ENCODE measurements at places on chromosomes 7 and 10.

- no peak for DNase-seq
Observed at GRCh38 chr10:97138174-97138573, 47.6 kb downstream of the SLIT1 start.

DNA sequence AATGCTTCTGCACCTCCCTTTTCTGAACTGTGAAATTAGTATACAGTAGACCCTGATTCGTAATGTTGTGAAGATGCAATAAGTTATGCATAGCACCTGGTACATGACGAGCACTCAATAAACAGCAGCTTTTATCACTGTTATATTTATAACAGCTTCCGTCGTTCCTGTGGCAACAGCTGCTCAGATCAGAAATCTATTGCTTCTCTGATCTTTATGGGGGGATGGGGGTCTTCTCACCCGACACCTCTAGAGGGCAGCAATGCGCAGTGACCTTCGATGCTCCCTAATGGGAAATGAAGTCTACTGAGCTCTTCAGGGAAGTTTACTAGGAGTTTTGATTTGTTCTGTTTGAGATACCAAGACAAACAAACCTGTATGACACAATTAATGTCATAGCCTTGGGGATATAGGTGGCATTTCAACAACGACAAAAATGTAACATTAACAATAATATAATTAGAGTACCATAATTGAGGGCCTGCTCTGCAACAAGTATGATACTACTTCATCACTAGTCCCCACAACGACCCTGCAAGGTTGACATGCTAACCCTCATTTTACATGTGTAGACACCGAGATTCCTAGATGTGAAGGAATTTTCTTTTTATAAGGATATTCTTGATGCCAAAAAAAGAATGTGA, 289.6 kb downstream of the SFMBT2 start:
- DNase-seq: peak; percentile 33

DNA sequence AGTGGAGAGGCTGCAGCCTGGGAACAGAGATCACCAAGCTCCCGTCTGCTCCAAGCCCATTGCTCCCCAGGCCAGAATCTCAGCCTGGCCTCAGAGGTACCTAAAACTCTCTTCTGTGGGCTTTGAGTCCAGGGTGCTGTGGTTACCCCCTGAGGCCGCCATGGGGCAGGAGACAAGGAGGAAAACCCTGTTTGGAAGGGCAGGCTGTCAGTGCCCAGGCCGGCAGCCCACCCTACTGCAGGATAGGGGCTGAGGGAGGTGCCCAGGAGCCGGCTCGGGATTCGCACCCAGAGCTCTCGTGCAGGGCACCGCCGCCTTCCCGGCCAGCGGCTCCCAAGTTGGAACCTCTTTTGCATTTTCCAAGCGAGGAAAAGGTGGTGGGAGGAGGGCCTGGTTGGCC, 24.5 kb downstream of the UNCX start:
- no peak for DNase-seq

- no peak for DNase-seq
Observed at GRCh38 chr10:121459622-121460453, 138.4 kb downstream of the FGFR2 start.

DNA sequence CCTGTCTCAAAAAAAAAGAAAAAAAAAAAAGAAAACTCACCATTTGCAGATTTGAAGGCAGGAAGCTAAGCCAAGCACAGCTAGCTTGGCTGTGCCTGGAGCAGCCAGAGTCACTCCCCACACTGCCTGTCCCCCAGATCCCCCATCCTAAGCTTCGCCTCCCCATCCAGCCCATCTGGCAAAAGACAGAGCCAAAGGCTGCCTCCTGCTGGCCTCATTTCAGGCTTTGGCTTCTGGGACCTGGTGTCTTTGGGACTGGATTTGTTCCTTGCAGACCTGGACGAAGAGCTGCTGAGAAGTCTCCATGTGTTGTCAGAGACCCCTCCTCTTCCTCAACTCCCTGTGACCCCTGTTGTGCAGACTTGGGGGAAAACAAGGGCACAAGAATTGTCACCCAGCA, 8.1 kb downstream of the ASL start:
- no peak for DNase-seq

GRCh38 chr7:134293002-134293740, 23.6 kb downstream of the SLC35B4 start:
- no peak for DNase-seq

GRCh38 chr7:44087911-44088838, 5.8 kb upstream of the POLM start:
- no peak for DNase-seq

- DNase-seq: no peak
Observed at GRCh38 chr7:94332571-94332970, 62.1 kb upstream of the COL1A2 start.

DNA sequence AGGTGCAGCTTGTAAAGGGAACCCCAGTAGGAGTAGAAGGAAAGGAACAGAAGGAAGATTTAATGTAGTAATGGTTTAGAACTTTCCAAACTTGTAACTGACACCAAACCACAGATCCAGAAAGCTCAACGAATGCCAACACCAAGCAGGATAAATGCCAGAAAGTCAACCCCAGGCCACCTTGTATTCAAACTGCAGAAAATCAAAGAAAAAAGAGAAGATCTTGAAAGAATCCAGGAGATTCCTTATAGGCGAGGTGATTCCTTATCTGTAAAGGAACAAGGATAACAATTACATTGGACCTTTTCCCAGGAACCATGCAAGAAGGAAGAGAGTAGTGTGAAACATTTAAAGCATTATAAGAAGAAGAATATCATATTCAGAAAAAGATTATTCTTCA, 93.6 kb downstream of the NKX6-2 start:
- no peak for DNase-seq

GRCh38 chr10:122282253-122282671, 11.2 kb downstream of the BTBD16 start:
- no peak for DNase-seq

DNA sequence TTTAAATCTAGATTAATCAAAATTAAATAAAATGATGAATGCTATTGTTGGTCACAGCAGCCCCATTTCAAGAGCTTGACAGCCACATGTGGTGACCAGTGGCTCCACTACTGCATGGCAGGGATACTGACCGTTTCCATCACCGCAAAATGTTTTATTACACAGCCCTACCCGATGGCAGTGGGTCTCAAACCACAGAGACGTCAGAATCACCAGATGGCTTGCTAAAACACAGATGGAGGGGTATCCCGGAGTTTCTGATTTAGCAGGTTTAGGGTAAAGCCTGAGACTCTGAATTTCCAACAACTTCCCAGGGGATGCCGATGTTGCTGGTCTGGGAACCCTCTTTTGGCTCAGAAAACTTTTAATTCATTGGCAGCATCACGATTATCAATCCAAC, 47.9 kb downstream of the RSU1 start:
- DNase-seq: no peak

GRCh38 chr10:15531927-15532722, 161.0 kb upstream of the FAM171A1 start:
- DNase-seq: no peak

- DNase-seq: no peak
Observed at GRCh38 chr7:57424515-57425238, 25.3 kb upstream of the ZNF716 start.

- peak; percentile 3 for DNase-seq
Observed at GRCh38 chr10:86659721-86660453, 5.5 kb downstream of the OPN4 start.

- no peak for DNase-seq
Observed at GRCh38 chr10:77582710-77583115, 54.9 kb downstream of the KCNMA1 start.

- DNase-seq: no peak
Observed at GRCh38 chr7:112759905-112760304, 30.3 kb downstream of the TMEM168 start.

GRCh38 chr7:82080254-82080927, 310.5 kb upstream of the HGF start:
- DNase-seq: no peak

- no peak for DNase-seq
Observed at GRCh38 chr7:148621563-148621962, 31.0 kb downstream of the C7orf33 start.

GRCh38 chr7:132799081-132799413, 222.8 kb upstream of the PLXNA4 start:
- no peak for DNase-seq

DNA sequence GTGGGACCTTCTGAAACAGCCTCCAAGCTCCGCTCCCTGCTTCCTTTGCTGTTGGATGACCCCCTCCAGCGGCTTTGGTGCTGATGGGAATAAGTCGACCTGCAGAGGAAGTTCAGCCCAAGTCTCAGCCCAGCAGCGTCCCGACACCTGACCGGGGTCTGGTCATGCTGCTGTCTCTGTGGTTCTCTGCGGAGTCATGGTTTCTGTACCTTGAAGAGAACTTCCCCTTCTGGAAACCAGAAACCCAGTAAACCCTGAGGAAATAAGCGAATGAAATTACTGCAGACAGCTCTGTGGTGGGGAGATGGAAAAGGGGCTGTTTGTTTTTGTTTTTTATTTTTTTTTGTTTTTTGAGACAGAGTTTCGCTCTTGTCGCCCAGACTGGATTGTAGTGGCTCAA, 18.3 kb upstream of the ZNF12 start:
- DNase-seq: no peak

- DNase-seq: no peak
Observed at GRCh38 chr10:7722927-7723529, 19.9 kb downstream of the ITIH2 start.

DNA sequence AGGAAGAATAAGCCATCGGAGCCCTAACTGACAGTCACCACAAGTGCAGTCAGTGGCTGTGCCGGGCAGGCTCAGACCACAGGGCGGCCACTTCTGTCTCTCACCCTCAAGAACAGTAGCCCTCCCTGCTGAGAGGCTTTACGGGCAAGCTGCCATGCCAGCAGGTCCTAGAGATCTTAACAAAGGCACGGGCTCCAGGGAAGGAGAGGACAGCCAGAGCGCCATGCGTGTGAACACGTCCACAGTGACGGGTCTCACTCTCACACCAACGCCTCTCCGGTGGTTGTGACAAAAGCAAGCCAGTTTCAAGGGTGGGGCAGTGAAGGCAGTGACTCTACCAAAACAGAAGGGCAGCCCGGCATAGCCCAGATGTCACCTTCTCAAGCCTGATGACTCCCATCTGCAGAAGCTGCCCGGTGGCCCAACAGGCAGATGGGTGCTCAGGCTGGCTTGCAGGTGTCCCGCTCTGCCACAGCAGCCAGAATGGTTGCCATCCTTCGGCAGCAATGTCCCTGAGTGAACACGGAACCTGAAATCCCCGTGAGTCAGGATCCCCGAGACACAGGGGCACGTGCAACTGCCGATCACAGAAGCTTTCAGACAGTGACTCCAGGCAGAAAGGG, 102.0 kb downstream of the FAM53B start:
- no peak for DNase-seq

DNA sequence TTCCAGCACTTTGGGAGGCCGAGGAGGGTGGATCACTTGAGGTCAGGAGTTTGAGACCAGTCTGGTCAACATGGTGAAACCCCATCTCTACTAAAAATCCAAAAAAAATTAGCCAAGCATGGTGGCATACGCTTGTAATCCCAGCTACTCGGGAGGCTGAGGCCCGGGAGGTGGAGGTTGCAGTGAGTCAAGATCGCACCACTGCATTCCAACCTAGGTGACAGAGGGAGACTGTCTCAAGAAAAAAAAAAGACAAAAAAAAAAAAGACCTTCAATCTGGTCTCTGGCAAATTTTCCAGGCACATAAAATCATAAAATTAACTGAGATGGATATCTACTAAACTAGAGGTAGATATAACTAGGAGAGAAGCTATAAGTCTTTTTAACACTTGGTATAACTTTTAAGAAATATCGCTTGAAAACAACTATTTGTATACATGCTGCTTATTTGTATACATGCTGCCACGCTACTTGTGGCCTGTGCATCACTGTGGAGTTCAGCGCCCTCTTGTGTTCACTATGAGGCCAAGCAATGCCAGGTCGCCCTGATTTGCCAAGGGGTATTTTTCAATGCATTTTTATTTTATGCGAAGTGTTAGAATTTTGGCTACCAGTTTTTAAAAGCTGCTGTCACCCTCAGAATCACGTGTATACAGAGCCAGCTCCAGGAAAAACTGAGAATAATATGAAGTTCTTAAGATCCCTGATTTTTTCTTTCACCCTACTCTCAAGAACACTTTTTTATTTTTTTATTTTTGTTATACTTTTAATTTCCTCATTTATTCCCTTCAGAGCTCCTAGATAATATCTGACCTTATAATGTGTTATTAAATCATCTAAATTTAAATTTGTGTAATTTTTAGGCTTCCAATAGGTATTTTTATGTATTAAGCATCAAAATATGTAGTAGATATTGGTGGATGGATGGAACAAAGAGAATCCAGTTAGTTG, 26.7 kb downstream of the CYCS start:
- peak; percentile 76 for DNase-seq

DNA sequence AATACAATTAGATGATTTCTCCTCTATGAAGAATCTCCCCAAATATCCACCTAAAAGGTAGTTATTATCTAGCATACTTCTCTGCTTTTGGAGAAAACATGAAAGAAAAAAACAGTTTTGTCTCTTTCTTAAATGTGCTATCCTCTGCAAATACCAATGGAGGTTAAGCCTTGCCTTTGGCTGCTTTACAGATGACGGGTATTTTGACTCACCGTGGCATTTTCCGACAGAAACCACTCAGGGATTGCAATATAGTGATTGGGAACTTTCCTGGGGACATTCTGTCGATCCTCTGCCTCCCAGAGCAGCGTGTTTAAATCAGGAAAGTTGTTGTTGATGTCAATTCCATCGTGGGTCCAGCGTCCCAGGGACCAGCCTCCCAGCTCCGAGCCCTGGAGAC, 100.6 kb downstream of the GPR26 start:
- no peak for DNase-seq

- no peak for DNase-seq
Observed at GRCh38 chr7:111274857-111275256, 183.9 kb downstream of the LRRN3 start.

DNA sequence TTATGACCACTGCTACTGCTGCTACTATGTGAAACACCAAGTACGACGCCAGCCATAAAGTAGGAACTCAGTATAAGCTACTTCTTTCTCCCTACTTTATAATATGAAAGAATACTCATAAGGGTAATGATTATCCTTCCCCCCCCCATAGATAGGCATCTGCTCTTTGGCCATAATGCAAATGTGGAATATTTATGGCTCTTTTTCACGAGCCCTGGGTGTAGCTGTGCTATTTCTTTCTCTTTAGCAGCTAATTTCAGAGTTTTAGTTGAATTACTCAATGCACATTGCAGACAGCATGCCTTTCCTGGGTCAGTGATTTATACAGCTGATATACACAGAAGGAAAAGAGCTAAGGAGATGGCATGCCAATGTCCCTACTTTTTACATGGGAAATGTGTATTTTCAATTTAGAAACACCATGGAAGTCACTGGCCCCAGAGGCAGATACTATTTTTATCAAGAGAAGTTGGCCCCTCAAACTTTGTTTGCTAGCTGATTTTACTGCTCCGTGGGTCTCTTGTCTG, 234.1 kb upstream of the KIAA1217 start:
- DNase-seq: no peak

- DNase-seq: no peak
Observed at GRCh38 chr7:25549271-25549921, 321.1 kb upstream of the NPVF start.

- DNase-seq: no peak
Observed at GRCh38 chr10:32315424-32315823, 31.5 kb downstream of the EPC1 start.

Data from head of caudate nucleus (tissue), 42 donors.